Activated CD4-positive, alpha-beta memory T cell treated with anti-CD3 and anti-CD28 coated beads for 36 hours (primary cell): ENCODE measurements at places on chromosomes 12 and 14. TPM values are rescaled to one million over a fixed set of nuclear protein-coding genes. Genes with fewer than 3 reads are reported as not detected.

GRCh38 chr14:94059998-94060397, 21.0 kb downstream of the DDX24 start:
- H3K36me3 ChIP-seq: peaks cover 56% of the 10 kb centered on the region
- H3K4me1 ChIP-seq: peaks cover 75% of the 10 kb centered on the region
- no peaks in the 10 kb centered on the region for H3K27me3 ChIP-seq
- no peak overlapping the region for H3K4me3 ChIP-seq
- DNase-seq: no peak

DNA sequence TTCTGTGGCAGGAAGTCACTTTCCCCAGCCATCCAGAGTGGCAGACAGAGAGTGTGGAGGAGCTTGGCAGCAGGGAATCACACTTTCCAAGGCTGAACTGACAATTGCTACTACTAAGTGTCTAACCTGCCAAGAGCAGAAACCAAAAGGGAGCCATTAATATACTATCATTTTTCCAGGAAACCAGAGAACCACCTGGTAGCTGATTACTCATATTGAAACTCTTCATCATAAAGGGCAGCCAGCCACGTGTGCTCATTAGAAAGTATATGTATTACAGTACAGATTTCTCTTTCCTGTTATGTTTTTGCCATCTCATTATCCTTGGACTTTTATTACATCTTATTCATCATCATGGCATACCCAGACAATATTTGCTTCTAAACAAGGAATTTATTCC, 374.9 kb downstream of the GXYLT1 start:
- DNase-seq: no peak
- no peaks in the 10 kb centered on the region for H3K4me1 ChIP-seq
- no peak overlapping the region for H3K27ac ChIP-seq
- no peak overlapping the region for H3K4me3 ChIP-seq
- H3K27me3 ChIP-seq: no peaks in the 10 kb centered on the region

DNA sequence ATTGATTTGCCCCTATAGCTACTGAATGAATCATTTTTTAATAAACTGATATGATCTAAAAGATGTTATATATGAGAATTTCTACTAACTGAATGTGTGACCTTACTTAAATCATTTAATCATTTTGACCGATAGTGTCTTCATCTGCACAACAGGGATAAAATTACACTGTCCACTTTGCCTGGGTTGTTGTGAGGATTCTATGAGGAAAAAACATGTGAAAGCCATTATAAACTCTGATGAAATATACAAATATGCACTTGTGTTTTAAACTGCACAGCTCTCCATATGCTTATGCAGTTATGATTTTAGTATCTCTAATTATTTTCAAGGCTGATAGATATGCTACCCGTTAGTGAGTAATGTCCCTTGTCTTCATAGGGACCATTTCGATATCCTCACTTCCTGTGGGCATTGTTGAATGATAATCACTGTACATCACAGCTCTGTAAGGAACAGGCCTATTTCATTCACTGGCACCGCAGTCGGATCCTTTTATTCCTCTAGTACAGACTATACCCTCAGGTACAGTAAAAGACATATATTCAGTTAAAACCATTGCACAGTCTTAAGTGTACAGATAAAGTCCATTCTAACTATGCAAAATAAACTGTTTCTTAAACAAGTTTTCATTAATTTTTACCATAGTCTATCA, 88.7 kb upstream of the RAP1B start:
- H3K4me3 ChIP-seq: no peak overlapping the region
- no peak for DNase-seq
- no peaks in the 10 kb centered on the region for H3K27me3 ChIP-seq
- H3K27ac ChIP-seq: no peak overlapping the region
- H3K36me3 ChIP-seq: no peaks in the 10 kb centered on the region

- H3K4me1 ChIP-seq: no peaks in the 10 kb centered on the region
- H3K4me3 ChIP-seq: no peak overlapping the region
- H3K36me3 ChIP-seq: no peaks in the 10 kb centered on the region
- DNase-seq: no peak
- H3K27me3 ChIP-seq: no peaks in the 10 kb centered on the region
Measured at GRCh38 chr14:80275208-80275850, 64.0 kb upstream of the DIO2 start.

- no peaks in the 10 kb centered on the region for H3K4me1 ChIP-seq
- no peak overlapping the region for H3K27ac ChIP-seq
- no peaks in the 10 kb centered on the region for H3K27me3 ChIP-seq
- no peaks in the 10 kb centered on the region for H3K36me3 ChIP-seq
- no peak for DNase-seq
Measured at GRCh38 chr14:72652179-72652578, 241.7 kb downstream of the DPF3 start.

The LPAR5 gene
- 4.7 TPM for total RNA-seq

The SMIM41 gene
- total RNA-seq: not detected

The OSBPL8 gene
- total RNA-seq: 73.7 TPM
